ENCODE measurements at places on chromosomes 1 and 21. TPM values are rescaled to one million over a fixed set of nuclear protein-coding genes. Genes with fewer than 3 reads are reported as not detected.
A peak's percentile ranks its signal among the peaks of the same experiment; 100 is the strongest.

KCNK2 gene
- total RNA-seq = not detected

ROR1 gene
- 131 TPM for total RNA-seq

OMA1 gene
- 9.3 TPM for total RNA-seq

ATP13A2 gene
- total RNA-seq = 60.8 TPM

KLF17 gene
- 0.18 TPM for total RNA-seq

C1orf87 gene
- 0.65 TPM for total RNA-seq

KLHDC8A gene
- total RNA-seq = not detected

OPTC gene
- total RNA-seq = not detected

DNA sequence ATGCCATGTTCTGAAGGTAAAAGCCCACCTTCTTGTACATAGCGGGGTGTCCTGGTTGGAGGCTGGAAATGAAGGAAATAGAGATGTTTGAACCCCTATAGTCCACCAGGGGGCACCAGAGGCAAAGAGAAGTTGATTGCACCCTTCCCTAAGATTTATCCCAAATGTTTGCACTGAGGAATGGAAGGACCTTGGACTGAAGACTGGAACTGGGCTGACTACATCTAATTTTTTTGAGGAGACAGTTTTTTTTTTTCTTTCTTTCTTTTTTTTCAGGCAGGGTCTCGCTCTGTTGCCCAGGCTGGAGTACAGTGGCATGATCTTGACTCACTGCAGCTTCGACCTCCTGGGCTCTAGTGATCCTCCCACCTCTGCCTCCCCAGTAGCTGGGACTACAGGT, 55.3 kb upstream of the EIF4G3 start:
- no peak for DNase-seq

- no peak for DNase-seq
These were observed at the start of gene MAPKAPK2 for GRCh38 chr1:206684478-206685333. Gene MAPKAPK2, plus strand, starts transcription at chr1:206684905. Its CDS starts 325 bp downstream, at chr1:206685230.

DNA sequence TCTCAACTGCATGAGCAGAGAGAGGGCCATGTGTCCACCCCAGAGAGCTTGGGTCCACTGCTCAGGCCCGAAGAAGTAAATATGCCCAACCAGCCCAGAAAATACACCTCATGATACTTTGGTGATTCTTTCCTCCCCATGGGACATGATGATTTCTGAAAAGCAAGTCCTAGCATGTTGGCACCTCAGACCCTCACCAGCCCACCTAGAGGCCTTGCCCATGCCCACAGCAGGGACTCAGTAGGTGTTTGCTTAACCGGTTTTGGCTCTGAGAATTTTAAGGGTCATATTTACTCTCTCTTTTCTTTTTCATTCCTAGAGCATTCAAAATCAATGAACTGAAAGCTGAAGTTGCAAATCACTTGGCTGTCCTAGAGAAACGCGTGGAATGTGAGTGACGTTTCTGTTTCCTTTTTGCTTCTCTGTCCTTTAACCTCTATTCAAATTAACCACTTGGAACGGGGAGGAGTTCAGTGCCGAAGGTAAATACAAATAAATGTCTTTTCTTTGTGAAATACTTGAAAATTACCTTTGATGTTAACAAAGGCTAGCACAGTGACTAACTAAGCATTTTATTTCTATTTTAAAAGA, 79.7 kb downstream of the PDE9A start:
- no peak for DNase-seq

GRCh38 chr1:81681601-81682266, 119.0 kb upstream of the ADGRL2 start:
- DNase-seq = no peak

DNA sequence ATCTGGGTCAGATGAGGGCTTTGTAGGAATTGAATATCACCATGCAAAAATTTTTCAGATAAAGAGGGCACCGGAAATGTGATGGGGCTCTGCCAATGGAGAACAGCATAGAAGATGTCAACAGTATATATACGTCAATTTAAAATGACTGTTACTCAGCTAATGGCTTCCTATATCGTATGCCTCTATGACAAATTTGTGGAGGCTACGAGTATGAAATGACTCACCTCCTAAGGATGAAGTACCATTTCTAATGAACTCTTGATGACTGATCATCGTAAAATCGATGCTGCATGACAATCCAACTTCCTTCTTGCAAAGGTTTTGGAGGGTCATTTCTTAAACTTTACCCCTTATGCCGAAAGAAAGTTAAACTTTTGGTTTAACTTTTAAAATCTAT, 450.3 kb upstream of the ZP4 start:
- DNase-seq = no peak

DNA sequence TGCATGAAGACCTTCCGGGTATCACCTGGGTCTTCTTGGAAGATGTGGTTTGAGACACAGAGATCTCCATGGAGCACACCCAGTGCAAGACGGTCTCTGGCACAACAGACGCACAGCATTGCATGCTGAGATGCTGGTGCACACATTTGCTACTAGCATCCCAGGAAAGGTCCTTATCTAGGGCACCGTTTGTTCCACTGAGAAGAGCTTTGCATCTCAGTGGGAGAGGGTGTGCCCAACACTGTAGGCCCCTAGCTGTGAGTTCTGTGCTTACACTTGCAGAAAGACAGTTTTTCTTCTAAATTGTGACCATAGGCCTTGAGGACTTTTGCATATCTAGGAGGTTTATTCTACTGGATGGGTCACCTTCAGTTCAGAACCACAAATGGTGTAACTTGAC, 554.1 kb downstream of the MATN1 start:
- no peak for DNase-seq

DNA sequence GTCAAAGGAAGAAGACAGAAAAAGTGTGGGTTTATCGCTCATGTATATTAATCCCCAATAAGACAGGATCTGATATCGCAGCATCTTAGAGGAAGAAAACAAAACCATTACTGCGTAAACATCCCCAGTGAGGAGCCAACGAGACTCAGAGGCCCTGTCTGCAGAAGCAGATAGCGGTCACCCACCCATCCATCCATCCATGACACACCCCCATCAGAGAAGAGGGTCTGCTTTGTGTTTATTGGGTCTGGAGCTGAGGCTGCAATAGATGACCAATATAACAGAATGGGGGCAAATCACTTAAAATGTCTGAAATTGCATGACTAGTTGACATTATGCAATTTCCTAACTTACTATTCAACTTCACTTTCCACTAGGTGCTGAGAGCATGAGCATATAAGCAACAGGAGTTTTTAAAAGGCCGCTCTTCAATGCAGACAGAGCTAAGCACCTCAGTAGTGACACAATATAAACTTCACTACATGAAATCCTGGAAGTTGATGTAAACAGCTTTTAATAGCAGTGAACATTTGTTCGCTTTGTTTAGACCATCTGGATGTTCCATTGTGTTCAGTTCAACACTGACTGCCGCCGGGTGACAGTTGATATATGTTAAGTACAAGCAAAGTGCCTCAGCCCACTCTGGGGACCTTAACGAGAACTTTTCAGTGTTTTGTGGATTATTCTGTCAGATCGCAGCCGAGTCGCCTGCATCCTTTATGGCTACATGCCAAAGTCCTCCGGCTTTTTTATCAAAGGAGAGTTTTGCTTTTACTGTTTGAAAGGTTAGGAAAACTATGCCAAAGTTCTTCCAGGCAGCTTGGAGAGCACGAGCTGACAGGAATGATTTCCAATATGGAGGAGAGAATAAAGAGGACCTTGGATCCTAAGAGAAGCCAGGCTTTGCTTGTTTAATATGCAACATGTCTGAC, 167.5 kb downstream of the ZNF281 start:
- DNase-seq = no peak

GRCh38 chr1:161158316-161159010, 837 bp upstream of the USP21 start:
- no peak for DNase-seq

- DNase-seq = no peak
These were observed 2.1 kb downstream of the KHDC4 start for GRCh38 chr1:155932081-155932480.

GRCh38 chr1:99781798-99782197, 15.4 kb upstream of the FRRS1 start:
- no peak for DNase-seq

DNA sequence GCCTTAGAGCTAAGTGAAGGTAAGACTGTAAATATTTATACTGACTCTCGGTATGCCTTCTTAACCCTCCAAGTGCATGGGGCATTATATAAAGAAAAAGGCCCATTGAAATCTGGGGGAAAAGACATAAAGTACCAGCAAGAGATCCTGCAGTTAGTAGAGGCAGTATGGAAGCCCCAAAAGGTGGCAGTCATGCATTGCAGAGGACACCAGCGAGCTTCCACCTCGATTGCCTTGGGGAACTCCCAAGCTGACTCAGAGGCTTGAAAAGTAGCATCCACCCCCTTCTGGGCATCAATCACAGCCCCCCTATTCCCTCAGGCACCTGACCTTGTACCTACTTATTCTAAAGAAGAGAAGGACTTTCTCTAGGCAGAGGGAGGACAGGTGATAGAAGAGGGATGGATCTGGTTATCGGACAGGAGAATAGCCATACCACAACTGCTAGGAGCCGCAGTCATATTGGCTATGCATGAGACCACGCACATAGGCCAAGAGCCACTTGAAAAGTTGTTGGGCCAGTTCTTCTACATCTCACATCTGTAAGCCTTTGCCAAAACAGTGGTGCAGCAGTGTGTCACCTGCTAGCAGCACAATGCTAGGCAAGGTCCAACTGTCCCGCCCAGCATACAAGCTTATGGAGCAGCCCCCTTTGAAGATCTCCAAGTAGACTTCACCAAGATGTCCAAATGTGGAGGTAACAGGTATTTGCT, 19.4 kb downstream of the PLA2G2F start:
- DNase-seq = peak; percentile 18

DNA sequence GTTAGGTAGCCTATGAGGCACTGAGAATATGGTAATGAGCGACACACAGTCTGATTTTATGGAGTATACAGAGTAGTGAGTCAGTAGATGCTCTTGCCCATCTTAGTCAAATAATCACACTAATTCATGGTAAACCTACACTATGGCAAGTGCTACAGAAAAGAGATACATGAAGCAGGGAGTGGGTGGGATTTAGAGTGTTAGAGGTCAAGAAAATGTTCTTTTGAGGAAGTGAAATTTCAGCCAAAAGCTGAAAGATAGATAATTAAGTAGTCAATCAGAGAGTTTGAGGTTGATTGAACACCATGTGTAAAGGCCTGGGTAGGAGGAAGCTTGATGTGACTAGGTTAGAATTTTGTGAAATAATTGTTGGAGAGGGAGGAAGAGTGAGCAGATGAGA, 14.7 kb downstream of the MDM4 start:
- no peak for DNase-seq

GRCh38 chr21:31211836-31212235, 132.2 kb downstream of the TIAM1 start:
- no peak for DNase-seq

All from chondrocyte (in vitro differentiated cells).